ENCODE measurements at places on chromosomes 12 and 14.

- DNase-seq, result no peak
Measured at GRCh38 chr14:24279301-24280186, 8.1 kb upstream of the RABGGTA start.

DNA sequence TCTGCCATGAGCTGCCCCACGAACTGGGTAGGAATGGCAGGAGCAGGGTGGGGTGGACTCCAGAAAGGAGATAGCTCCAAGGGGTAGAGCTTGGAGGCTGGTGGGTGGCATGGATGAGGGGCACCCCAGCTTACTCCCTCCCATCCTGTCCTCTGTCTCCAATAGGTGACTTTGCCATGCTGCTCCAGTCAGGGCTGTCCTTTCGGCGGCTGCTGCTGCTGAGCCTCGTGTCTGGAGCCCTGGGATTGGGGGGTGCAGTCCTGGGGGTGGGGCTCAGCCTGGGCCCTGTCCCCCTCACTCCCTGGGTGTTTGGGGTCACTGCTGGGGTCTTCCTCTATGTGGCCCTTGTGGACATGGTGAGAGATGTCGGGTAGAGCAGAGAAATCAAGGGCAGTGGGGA lies 7.1 kb downstream of the SLC39A5 start:
- DNase-seq, result no peak

- no peak for DNase-seq
Measured at GRCh38 chr14:23183479-23183878, at the start of gene SLC7A8. Gene SLC7A8, minus strand, starts transcription at chr14:23183660. Its CDS starts 746 bp downstream, at chr14:23182914.

GRCh38 chr14:88614218-88614907 lies 51.5 kb downstream of the ZC3H14 start:
- DNase-seq, result peak; percentile 68

DNA sequence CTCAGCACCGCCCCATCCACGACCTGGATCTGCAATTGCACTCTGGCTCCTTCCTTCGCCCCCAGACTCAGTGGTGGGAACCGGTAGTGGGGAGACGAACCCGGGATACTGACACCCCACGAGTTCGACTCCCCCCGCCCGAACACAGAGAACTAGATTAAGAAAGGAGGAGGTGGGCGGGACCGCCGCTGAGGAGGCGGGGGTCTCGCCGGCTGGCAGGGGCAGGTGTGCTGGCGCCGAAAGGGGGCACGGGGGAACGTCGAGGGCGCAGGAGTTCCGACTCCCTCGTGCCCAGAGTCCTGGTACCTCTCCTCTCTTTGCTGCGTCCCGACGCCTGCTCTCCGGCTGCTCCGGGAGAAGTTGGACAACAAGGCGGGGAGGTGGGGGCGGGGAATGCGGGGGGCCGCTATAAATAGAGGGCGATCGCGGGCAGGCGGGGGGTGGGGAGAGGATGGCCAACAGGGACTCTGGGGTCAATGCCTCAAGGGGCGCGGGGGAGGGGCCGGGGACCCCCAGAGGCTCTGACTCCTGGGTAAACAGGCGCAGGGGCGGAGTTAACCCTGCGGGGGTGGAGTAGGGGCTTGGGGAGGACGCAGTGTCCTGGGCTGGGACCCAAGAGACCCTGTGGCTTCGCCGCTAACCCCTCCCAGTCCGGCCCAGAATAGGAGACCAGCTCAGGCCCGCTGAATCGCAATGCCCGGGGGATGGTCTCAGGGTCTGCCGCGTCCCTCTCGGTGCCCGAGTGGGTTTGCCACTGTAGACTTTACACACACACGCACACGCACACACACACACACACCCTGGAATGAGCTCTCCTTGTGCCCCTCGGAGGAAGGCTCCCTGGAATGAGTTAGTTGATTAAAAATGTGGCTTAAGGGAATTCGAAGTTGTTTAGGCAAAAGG lies 761 bp upstream of the NDRG2 start:
- no peak for DNase-seq

- DNase-seq, result no peak
Measured at GRCh38 chr12:70615174-70615866, 21.9 kb downstream of the PTPRB start.

GRCh38 chr12:81137801-81138200 lies 59.9 kb downstream of the ACSS3 start:
- no peak for DNase-seq

DNA sequence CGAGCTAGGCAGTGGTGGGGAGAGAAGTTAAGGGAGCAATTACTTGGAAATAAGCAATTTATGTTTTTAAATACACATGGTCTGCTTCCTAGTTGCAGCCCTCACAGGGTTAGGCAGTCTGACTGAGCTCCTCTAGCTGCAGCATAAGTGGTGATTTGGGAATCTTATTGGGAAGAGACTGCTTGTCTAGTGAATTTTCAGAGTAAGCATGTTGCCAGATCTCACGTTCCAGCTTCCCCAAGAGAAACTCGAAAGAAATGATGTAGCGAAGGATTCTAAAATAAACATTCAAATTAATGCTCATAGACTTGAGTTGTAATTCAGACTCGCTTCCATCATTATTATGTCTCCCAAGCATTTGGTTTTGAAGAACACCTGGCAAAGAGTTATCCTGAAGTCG lies 440.2 kb downstream of the ATP23 start:
- DNase-seq, result no peak

GRCh38 chr12:115075552-115076170 lies 391.7 kb upstream of the TBX3 start:
- no peak for DNase-seq

DNA sequence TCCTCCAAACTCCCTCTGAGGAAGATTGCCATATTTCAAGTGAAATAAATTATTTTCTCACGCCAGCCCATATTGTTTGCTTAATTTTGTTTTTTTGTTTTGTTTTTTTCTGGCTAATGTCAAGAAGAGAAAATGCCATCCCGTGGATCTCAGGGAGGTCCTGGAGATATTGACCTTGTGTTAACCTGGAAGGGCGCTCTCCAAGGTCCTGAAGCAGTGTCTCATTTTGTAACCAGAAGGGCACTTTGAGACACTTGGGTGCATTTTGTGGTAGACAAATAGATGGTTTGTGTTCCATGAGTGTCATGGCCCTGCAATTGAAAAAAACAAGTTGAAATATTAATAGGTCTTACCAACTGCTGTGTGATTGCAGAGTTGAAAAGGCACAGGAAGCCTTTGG lies 268.9 kb downstream of the SUDS3 start:
- DNase-seq, result no peak

DNA sequence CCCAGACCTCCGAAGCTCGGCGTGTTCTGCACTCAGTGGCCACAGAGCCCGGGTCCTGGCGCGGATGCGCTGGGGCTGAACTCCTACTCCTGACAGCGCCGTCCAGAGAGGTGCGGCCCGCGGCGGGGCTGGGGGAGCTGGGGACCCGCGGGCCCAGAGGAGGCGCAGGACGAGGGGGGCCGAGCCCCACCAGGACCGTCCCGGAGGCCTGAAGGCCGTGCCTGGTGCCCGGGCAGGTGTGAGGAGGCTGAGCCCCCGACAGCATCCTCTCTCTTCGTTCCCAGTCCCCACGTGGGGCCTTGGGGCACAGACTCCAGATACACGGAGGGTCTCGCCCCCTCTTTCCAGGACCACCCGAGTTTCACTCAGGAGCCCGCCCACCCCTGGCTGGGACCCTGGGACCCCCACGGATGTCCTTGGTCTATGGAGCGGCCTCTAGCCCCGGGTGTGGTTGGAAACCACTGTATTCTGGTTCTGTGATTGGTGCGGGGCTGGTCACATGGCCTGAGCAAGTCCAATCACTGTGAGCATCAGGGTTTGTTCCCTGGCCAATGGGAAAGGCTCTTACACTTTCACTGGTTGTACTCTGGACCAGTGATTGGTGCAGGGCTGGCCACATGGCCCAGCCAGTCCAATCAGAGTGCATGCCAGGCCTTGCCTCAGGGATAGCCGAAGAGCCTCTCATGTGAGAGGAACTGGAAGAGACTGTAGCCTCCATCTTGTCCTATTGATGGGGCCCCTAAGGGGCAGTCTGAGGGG lies 217.6 kb upstream of the SFSWAP start:
- no peak for DNase-seq

DNA sequence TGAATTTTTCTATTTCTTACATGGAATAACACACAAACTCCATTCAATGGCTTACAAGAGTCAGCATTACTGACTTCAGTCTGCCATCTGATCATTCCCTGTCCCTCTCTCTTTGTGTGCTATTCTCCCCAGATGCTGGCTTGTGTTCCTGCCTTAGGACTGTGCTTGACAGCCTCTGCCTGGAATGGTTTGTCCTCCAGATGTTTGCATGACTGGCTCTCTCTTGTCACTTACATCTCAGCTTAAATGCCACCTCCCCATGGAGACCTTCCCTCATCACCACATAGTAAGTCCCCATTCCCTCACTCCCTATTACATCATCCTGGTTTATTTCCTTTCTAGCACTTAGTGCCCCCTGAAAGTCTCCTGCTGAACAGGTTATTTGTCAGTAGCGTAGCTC lies 181.6 kb downstream of the KTN1 start:
- no peak for DNase-seq

GRCh38 chr14:54023027-54023426 lies 66.4 kb upstream of the BMP4 start:
- no peak for DNase-seq

DNA sequence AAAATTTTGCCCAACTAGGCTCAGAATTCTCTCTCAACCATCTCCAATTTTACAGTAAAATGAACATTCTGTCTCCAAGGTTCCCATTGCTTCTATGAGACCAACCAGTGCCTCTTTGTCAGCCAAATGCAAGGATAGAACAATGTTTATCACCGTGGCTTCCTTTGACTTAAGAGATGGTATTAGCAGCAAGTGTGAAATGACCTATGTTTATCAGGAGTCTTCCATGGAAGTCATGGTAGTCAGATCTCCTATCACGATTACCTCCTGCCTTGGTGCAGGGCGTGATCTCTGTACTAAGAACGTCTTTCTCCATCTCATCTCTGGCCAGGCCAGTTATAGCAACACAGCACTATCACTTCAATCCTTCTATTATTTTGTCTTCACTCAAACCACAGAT lies 6.1 kb upstream of the BCL2L14 start:
- DNase-seq, result no peak

- no peak for DNase-seq
Measured at GRCh38 chr12:106147956-106148355, 9.2 kb upstream of the NUAK1 start.

DNA sequence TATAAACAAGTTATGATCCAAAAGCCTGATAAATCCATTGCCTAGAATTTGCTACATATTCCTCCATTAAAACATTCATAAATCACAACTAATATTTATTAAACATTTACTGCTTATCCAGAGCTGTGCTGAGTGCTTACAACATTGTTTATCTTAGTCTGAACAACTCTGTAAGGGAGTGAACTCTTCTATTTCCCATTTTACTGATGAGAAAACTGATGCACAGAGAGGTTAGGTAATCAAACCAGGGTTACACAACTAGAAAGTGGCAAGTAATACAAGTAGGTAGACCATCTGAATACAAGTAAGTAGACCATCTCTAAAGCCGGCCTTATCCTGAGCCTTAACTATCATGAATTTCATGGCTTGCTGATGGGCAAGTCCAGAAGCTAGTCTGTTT lies 39.5 kb downstream of the WASHC3 start:
- no peak for DNase-seq

All from HFFc6 (cell line).